ENCODE measurements at places on chromosomes 7 and 10. TPM values are rescaled to one million over a fixed set of nuclear protein-coding genes. Genes with fewer than 3 reads are reported as not detected.
A peak's percentile ranks its signal among the peaks of the same experiment; 100 is the strongest.

Gene OR6B1
- not detected for total RNA-seq

Gene OR6V1
- not detected for total RNA-seq

Gene LEP
- total RNA-seq: 0.14 TPM

Gene HPSE2
- total RNA-seq: not detected

Gene AEBP1
- total RNA-seq: 20.5 TPM

DNA sequence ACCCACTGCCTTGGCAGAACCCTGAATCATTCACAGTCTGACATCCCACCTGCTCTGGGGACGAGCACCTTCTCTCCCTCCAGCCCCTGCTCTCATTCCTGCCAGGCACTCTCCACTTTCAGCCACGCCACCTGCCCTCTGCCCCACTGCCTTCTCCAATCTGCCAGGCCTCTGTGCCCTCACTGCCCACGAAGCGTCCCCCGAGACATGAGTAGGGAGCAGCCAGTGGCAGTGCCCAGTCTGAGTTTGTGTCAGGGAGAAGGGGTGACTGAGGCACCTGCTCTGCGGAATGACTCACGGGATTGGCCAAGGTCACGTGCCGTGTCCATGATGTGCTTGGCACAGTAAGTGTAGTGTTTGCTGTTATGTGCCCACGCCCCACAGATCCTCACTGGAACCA is 215.2 kb upstream of the PPP2R2D start:
- no peak for DNase-seq

DNA sequence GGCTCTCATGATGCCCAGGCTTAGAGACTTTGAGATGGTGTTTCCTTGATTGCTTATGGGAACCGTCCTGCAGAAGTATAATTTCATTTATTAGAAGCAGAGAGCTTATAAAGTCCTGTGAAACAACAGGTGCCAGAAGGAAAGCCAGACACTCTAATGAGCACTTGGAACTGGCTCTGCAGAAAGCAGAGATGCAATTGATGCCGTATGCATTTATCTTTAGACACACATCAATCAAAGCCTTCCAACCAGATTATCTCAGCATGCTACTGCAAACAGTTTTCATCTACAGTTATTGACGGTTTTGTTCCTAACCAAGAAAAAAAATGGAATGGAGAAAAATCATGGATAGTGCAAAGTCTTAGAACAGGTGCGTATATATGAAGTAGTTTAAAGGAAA is 371.7 kb upstream of the PRKCQ start:
- DNase-seq: no peak

DNA sequence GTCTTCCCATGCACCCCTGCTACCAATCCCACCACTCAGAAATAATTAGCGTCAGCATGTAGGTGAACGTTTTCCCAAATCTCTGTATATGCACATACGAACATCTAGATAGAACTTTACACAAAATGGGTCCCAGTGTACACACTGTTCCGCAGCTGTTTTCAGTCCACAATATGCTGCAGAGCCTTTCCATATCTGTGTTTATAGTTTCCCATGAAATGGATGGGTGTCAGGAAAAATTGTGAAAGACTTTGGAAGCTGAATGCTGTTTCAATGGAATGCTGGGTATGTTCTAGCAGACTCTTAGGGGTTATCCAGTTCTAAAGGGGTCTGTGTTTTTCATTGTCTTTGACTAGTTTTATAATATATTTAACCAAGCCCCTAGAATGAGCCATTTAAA is 13.8 kb downstream of the GRK5 start:
- DNase-seq: no peak

DNA sequence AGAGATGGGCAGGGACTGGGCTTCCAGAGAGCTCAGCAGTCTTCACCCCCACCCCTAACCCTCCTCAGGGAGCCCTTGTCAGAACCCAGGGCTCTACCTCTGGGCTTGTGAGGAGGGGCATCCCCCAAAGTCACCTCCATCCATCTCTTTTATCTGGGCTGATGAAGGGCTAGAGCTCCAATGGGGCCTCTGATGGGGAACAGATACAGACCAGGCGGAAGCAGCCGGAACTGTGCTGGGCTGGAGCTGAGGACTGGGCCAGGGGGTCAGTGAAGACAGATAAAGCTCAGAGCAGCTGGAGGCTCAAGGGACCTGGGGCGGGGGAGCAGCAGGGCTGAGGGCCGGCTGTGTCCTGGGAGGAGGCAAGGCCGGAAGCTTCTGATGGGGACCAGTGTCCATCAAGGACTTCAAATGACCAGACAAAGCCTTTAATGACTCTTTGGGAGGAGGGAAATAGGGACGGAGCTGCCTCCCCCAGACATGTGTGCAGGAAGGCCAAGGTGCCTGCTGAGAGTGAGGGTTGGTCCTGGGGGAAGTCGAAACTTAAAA is 10.2 kb downstream of the KAZALD1 start:
- DNase-seq: no peak

DNA sequence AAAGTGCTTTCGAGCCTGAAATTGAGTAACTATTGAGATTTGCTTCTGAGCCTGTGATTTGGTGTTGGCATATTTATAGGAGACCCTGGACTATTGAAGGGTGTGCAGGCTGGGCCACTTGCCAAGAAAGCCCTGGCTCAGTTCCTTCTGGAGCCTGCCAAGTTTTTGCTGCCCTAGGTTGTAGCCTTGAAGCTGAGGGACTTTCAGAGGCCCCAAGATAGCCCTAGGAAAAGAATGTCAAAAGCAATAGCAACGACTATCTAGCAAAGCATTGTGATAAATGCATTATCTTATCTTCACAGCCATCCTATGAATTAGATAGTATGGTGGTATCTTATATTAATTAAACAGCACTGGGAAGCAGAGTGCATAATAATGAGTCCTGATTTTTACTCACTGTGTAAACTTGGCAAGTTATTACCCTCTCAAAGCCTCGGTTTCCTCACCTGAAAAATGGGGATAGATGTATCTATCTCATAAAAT is 473.7 kb upstream of the PODXL start:
- peak; percentile 71 for DNase-seq

- no peak for DNase-seq
Measured at GRCh38 chr10:131689016-131689415, 211.8 kb upstream of the PPP2R2D start.

- no peak for DNase-seq
Measured at GRCh38 chr7:122463631-122464030, 159.1 kb upstream of the FEZF1 start.

DNA sequence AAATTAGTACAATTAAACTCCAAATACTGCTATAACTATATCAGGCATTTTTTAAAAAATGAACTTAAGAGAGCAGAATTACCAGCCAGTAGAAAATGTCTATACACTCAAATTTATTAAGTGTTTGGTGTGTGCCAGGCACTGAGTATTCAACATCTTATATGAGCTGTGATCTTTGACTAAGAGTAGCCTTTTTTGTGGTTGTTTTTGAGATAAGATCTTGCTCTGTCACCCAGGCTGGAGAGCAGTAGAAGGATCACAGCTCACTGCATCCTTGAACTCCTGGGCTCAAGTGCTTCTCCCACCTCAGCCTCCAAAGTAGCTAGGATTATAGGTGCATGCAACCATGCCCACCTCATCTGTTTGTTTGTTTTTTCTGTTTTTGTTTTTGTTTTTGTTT is 102.5 kb upstream of the CELF2 start:
- no peak for DNase-seq

DNA sequence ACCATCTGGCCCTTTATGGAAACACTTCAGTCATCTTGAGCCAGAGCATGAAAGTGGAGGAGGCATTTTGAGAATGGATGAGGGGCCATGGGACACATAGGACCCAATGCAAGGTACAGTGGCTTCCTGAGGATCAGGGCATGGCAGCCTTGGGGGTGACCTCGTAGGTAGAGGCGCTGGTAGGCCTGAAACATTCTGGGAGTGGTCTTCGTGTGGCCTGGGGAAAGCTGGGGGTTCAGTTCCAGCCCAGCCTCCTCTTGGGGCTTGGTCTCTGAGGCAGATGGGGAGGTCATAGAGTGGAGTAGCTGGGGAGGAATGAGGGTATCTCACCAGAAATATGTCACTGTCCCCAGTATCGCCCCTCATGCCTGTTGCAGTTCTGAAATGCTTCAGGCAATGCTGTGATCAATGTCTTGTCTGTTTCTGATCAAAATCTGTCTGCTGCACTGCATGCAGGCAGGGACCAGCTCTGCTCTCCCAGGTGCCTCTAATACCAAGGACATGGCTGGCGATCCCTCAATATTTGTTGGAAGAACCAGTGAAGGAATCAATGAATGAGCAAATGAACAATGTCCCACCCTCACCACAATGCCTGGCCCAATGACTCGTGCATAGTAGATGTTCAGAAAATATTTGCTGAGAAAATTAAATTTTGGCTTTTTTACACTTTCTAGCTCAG is 90.9 kb downstream of the CHST15 start:
- DNase-seq: no peak

DNA sequence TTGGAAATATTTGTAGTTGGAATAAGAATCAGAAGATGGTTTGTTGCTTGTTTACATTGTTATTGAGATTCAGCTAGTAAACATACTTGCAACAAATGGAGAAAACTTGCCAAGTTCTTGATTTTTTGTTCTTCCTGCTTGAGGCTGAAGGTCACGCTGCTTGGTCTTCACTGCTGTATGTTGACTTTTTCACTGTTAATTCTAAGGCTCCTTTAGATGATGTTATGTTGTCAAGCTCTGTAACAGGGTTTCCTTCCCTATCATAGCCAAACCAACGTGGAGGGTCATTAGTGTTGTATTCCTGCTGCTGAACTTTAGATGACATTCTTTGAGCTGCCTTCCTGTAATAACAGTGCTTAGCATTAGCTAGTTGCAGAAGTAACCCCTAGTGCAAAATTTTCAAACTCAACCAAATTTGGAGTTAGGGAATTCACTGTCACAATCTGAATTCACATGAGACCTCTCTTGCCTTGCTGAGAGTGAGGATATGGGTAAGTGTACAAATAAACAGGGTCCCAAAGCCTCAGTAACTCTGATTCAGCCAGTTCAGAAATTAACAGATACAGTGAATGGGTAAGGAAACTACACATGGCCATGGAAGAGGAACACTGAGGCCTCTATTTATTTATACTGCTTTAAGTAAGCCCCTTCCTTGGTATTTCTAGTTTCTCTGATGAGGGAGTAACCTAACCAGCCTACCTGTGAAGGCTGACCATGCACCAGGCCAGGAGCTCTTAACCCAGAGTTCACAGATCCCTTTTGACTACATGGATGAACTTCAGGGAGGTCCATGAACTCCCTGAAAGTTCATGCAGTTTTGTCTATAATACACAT is 64.6 kb downstream of the FAM185A start:
- no peak for DNase-seq

GRCh38 chr10:119521443-119522204 is 20.9 kb downstream of the RGS10 start:
- DNase-seq: no peak

DNA sequence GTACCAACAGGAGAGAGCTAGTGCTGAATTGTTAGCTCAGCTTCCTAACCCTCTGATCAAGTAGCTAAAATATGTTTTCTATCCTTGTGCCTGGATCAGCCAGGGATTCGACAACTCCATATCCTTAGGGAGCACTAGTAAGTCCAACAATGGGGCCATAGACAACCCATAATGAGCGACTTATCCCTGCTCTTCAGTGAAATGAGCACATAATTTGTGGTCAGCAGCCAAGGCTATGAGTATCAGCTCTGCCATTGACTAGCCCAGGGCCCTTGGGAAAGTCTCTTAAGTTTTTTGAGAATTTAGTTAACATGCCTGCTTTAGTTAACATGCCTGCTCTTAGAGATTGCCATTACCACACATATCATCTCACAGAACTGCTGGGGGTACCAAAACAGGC is 39.3 kb downstream of the COL1A2 start:
- no peak for DNase-seq

- DNase-seq: no peak
Measured at GRCh38 chr10:3248526-3249306, 76.1 kb upstream of the PITRM1 start.

DNA sequence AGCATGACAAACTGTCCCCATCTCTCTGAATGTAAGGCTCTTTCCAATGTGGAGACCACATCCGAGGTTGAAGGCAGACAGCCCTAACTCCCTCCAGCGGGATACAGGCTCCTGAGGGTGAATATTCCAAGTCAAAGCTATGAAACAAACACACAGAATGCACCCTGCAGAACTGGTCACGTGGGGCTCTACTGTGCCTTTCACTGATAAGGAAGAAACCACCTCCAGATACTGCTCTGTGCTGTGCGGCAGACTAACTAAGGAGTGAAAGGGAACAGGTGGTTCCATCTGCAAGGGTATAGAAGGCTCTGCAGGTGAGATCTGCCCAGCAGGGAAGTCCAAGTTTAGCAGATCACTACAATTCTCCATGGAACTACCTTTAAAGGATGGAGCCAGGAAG is 534.4 kb downstream of the KCNMA1 start:
- no peak for DNase-seq

- DNase-seq: no peak
Measured at GRCh38 chr7:44327981-44328380, 2.6 kb upstream of the CAMK2B start.

DNA sequence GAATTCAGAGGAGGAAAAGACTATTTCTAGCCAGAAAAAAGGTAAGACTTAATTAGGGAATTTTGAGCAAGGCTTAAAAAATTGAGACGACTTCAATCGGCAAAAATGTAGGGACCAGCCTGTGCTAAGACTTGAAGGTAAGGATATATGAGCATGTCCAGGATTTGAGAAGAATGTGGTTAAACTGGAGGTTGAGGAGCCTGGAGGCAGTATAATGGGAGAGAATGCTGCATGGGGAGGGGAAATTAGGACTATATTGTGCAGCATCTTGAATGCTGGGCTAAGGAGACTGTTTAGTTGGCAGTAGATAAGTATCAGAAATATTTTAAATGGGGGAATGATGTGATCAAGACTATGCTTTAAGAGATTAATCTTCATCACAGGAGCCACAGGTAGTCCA is 53.1 kb upstream of the PCGF5 start:
- no peak for DNase-seq

- DNase-seq: no peak
Measured at GRCh38 chr7:77899516-77899915, 100.9 kb downstream of the PHTF2 start.

GRCh38 chr7:38327637-38328036 is 54.2 kb upstream of the TARP start:
- DNase-seq: no peak

GRCh38 chr10:114499630-114500190 is 95.4 kb upstream of the AFAP1L2 start:
- DNase-seq: no peak

GRCh38 chr7:105249216-105249615 is 139.5 kb downstream of the SRPK2 start:
- DNase-seq: no peak

DNA sequence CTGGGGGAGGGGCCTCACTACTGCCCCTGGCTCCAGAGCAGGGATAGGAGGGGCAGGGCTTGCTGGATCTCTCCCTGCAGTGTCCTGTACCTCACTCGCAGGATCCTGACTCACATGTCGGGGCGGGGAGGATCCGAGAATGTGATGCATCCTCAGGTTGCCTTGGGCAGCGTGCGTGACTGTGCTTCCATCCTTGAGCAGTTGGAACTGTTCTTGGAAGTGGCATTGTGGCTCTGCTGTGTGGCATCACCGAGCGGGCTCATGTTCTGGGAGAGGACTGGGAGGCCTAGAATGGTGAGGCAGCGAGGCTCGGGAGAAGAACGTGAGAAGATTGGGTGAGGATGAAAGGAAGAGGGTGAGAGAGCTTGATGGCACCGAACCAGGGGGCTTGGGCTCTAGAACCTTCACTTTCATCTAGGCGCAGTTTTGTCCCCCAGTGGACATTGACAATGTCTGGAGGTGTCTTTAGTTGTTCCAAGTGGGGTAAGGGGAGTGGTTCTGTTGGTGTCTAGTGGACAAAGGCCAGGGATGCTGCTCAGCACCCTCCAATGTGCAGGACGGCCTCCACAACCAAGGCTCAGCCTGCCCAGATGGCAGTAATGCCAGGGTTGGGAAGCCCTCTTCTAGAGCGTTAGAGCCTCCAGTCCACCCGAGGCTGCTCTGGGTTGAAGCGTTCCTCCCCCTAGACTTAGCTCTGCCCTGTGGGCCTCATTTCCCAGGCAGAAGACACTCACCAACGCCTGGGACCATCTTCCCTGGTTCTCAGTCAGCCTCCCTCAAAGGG is 8.4 kb downstream of the RARRES2 start:
- DNase-seq: no peak
